Spinal cord (tissue), 10 donors: ENCODE measurements at places on chromosomes 5 and 9. TPM values are rescaled to one million over a fixed set of nuclear protein-coding genes. Genes with fewer than 3 reads are reported as not detected.

DNA sequence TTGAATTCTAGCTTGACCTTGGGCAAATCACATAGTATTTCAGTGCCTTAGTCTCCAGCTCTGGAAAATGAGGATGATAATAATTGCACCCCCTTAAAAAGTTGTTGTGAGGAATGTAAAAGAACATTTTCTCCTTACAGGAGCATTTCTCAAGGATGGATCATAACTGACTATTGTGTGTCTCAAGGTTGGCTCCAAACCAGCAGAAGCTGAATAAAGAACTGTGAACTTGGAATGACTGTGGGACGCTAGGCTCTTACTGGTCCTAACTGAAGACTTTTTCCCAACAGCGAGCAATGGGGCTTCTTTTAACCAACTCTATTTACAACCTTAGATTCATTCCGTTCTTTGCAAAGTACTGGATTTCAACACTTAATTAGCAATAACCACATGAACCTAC lies 26.2 kb upstream of the GLRX start:
- H3K36me3 ChIP-seq = no peaks in the 10 kb centered on the region
- no peak for DNase-seq
- H3K27me3 ChIP-seq = no peaks in the 10 kb centered on the region
- H3K27ac ChIP-seq = no peak overlapping the region

DNA sequence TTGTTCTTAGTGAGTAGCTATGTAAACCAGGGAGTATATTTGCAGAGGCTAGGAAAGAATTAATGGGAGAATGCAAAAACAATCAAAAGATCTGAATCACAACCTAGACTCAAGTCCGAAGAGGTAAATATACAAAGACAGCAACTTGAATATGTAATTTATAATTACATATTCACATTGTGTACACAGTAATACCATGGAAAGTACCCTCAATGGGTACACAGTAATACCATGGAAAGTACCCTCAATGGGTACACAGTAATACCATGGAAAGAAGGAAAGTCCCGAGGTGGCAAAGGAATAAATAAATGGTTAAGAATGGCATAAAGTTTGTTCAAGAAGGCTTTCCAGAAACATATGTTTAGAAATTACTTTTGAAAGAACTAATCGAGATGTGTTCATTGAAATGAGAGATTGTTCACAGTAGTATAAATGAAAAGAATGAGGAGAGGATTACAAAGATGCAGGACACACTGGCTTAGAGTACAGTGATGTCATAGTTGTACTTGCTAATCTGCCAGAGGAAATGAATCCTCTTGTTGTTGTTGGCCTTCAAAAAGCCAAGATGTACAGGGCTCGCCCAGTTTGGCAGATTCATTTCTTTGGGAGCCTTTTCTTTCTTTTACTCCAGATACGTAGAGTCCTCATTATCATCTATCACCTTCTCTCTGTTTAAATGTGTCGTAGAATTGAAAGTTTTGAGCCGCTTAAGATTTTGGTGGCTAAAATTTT lies 116.0 kb downstream of the UNC13B start:
- H3K36me3 ChIP-seq = no peaks in the 10 kb centered on the region
- peak overlapping the region; percentile 49 for H3K27ac ChIP-seq
- no peak overlapping the region for H3K4me3 ChIP-seq
- no peaks in the 10 kb centered on the region for H3K4me1 ChIP-seq
- no peaks in the 10 kb centered on the region for H3K27me3 ChIP-seq

DNA sequence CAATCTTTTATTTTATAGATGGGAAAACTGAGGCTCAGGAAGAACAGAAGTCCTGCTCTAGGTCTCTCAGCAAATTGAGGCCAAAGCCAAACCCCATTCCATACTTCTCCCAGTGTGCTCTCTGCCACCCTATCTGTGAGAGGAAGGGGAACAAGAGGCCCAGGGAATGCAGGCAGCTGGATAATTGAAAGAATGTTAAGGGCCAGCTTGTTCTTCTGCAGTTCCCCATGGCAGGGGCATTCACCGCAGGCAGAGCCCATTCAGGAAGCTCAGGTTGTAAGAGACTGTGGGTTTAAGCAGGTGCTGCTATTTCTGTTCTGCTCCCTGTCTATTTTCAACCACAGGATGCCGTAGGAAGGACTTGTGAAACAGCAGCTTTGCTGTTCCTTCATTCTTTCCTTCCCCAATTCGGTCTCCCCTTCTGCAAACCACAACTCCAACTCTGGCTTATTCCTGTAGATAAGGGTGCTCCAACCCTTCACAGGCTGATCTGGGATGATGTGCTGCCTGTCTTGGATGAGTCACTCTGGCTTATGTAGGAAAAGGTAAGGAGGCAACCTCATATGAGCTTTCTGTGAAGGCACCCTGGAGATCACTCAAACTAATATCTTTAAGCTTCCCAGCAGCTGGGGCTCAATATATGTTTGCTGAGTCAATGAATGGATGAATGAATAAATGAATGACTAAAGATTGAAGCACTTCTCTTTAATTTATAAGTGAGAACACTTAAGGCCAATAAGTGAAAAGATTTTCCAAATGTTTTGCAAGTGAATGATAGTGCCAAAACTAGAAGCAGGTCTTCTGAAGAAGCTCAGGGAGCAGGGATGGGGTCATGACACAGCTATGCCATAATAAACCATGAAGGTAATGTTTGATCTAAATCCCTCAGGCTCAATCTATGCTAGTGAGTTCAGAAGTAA lies 377.6 kb downstream of the BRINP1 start:
- no peaks in the 10 kb centered on the region for H3K36me3 ChIP-seq
- no peaks in the 10 kb centered on the region for H3K4me1 ChIP-seq
- H3K27me3 ChIP-seq = no peaks in the 10 kb centered on the region
- no peak for DNase-seq
- H3K27ac ChIP-seq = no peak overlapping the region

- peaks cover 63% of the 10 kb centered on the region for H3K27me3 ChIP-seq
- H3K27ac ChIP-seq = no peak overlapping the region
- no peak for DNase-seq
Measured at GRCh38 chr9:130537346-130538050, 41.9 kb upstream of the FUBP3 start.

- no peaks in the 10 kb centered on the region for H3K4me1 ChIP-seq
- H3K36me3 ChIP-seq = no peaks in the 10 kb centered on the region
- H3K27ac ChIP-seq = no peak overlapping the region
Measured at GRCh38 chr5:67770431-67771025, 445.0 kb upstream of the PIK3R1 start.

DNA sequence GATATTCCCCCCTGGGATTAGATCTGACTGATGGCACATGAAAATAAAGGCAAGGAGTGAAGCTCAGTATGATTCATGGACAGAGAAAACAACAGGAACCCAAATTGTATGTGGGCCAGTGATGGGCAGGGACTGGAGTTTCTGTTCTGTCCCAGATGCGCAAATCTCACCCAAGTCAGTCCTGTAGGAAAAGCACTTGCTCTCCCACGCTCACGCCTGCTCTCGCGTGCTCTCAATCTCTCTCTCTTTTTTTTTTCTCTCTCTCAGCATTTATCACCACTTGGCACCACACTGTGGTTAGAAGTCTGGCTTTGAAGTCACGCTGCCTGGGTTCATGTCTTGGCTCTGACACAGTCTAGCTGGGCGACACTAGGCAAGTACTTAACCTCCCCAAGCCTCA lies 106.5 kb upstream of the LRRTM2 start:
- H3K27ac ChIP-seq = no peak overlapping the region
- no peaks in the 10 kb centered on the region for H3K4me1 ChIP-seq
- H3K36me3 ChIP-seq = no peaks in the 10 kb centered on the region
- DNase-seq = no peak

Gene PKD2L2
- not detected for total RNA-seq

Gene KIF4B
- total RNA-seq = 0.20 TPM

Gene SERF1B
- 70.9 TPM for total RNA-seq

Gene CXXC5
- 82.6 TPM for total RNA-seq

Gene MSX2
- 2.6 TPM for total RNA-seq

Gene PCDHB2
- total RNA-seq = 5.8 TPM

Gene PCDHGA12
- 8.5 TPM for total RNA-seq

Gene UNC13B
- total RNA-seq = 20.2 TPM

Gene NOXA1
- total RNA-seq = 7.1 TPM
